ENCODE measurements at places on chromosomes 2 and 18.

DNA sequence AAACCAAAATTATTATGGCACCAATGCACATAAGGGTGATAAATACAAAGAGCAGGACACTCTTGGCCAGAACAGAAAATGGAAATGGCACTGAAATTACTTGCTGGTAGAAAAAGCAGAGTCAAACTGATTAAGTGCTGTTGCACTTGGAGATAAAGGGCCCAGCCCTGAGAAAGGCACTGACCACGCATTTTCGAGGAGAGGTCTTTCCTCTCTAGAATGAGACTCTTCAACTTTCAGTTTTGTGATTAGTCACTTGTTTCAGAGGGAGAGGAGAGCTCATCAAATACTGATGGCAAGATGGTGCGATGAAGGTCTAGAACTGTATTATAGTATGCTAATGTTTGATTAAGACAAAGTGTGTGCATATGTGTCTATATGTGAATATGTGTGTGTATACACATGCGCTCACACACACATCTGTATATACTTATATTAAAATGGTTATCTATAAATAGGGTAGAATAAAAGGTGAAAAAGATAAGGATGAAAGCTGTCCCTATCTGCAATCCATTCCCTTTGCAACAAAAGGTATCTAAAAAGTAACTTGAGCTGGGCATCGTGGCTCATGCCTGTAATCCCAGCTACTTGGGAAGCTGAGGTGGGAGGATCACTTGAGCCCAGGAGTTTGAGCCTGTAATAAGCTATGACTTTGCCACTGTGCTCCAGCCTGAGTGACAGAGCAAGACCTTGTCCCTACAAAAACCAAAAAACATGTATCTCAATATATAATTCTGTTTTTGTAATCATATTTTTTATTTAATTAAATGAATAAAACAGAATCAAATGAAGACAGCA lies 48.8 kb upstream of the ZDBF2 start:
- no peak for DNase-seq

DNA sequence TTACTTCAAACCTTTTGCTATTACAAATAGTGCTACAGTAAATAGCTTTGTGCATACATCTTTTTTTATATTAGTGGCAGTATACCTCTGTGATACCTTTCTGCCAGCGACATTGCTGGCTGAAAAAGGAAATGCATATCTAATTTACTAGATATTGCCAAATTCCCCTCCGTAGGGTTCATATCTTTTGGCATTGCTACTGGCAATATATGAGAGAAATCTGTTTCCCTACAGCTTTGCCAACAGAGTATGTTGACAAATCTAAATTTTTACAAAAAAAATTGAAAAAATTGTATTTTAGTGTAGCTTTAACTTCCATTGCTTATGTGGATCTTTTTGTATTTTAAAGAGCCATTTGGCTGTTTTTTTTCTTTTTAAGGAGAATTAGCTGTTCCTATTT lies 426.7 kb downstream of the TRIB2 start:
- DNase-seq = no peak

DNA sequence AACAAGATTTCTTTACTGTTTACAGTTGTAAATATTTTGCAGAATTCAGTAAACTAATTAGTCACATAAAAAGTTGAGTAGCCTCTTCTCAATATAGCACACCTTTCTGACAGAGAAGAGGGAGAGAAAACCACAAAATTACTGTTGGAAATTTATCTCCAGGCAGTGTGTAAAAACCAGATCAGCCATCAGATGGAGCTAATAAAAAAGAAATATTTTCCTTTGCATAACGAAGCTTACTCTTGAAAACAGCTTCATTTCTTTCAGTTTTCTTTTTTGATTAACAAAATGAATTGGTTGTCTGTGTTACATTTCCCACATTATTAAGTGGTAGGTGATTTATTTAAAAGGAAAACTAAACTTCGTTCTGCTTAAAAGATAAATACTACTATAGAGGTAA lies 259.3 kb upstream of the KCNJ3 start:
- DNase-seq = no peak

DNA sequence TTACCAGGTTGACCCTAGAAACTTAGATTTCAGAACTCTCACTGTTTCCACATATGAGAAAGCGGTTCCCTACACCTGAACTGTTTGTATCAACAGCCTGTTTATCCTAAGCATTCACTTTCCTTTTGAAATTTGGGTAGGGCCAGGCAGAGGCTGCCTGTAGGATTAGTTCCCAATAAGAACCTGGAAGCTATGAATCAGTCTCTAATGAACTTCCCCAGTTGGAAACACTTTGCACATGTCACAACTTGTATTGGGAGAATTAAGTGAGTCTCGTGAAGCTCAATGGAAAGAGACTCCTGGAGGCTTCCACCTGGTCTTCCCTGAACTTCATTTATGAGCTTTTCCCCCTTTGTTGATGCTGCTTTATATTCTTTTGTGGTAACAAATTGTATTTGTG lies 486.6 kb upstream of the HS6ST1 start:
- no peak for DNase-seq

- no peak for DNase-seq
These were observed 3.1 kb downstream of the B3GNT7 start for GRCh38 chr2:231398585-231398984.

DNA sequence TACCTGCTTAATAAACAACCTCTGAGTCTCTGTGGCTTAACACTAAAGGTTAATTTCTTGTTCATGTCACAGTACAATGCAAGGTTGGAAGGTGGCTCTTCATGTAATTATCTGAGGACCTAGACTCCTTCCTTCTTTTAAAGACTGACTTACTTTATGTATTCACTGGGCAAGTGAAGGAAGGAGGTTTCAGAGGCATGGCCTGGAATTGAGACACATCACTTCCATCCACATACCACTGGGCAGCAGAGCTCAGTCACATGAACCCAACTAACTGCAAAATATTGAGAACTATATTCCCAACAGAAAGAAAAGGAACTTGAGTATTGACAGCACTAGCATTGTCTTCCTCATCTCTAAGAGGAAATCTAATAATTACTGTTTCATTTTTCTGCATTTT lies 57.5 kb upstream of the FN1 start:
- DNase-seq = no peak

- DNase-seq = no peak
These were observed 22.2 kb downstream of the INPP5D start for GRCh38 chr2:233082222-233082930.

DNA sequence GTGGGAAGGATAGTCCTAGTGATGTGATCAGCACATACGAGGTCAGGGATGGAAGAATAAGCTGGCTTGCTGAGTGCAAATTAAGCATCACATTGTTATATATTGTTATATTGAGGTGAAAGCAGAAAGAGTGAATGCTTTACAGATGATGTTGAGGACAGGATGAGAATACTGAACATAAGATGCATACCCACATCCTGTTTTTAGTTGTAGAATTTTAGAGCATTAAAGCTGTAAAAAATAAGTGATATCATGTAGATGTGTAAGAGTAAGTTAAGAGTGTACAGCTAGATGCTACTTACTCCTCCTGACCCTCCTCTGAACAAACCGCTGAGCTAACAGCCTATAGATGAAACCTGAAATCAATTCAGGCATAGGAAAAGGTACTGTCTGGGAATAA lies 271.0 kb upstream of the KCNJ3 start:
- no peak for DNase-seq

- DNase-seq = no peak
These were observed 108.7 kb downstream of the XRCC5 start for GRCh38 chr2:216217904-216218260.

DNA sequence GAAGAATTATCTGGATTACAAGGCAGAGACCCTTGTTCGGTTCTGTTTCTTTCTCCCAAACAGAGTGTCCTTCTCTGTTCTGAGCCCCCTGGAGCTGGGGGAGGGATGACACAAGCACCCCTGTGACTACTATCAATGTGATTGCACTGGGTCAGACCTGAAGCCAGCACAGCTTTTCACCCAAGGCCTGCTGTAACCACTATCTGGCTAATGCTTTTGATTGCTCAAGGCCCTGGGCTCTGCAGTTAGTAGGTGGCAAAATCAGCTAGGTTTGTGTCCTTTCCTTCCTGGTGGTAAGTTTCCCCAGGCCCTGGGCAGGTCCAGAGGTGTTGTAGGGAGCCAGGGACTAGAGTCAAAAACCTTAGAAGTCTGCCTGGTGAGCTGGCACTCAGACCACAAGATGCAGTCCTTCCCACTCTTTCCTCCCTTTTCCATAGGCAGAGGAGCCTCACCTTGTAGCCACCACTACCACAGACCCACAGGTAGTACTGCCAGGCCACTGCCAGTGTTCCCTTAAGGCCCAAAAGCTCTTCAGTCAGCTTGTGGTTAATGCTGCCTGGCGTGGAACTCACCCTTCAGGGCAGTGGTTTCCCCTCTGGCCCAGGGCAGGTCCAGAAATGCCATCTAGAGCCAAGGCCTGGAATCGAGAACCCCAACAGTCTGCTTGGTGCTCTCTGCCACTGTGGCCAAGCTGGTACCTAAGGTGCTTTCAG lies 83.0 kb downstream of the FAM117B start:
- DNase-seq = no peak

GRCh38 chr2:29627279-29627711 lies 294.1 kb downstream of the ALK start:
- no peak for DNase-seq

DNA sequence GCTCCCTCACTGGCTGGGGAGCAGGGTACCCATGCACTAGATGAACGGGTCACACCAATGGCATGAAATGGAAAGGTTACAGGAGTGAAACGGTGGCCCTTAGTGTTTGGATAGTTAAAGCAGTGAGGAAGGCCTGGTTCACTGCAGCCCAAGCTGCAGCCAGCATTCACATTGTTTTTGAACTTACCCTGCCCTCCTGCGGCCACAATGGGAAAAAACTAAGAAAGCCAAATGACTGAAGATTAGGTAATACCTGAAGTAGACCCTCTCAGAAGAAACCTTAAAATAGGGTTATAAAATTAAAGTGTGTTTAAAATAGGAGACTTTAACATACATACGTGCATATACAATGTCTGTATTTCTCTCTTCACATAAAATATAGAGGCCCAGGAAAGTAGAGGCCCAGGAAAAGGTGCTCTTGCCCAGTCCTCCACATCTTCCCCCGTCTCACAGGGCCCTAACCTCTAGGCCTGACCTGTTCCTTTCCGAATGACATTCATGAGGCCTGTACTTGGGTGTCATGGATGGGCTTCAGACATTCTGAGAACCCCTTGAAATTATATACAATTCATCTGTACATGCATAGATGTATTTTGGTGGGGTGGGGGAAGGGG lies 33.3 kb downstream of the DOK1 start:
- DNase-seq = peak; percentile 59

GRCh38 chr2:45009928-45010701 lies 863 bp upstream of the SIX2 start:
- DNase-seq = no peak

- no peak for DNase-seq
These were observed 129.2 kb downstream of the ETAA1 start for GRCh38 chr2:67526283-67526682.

DNA sequence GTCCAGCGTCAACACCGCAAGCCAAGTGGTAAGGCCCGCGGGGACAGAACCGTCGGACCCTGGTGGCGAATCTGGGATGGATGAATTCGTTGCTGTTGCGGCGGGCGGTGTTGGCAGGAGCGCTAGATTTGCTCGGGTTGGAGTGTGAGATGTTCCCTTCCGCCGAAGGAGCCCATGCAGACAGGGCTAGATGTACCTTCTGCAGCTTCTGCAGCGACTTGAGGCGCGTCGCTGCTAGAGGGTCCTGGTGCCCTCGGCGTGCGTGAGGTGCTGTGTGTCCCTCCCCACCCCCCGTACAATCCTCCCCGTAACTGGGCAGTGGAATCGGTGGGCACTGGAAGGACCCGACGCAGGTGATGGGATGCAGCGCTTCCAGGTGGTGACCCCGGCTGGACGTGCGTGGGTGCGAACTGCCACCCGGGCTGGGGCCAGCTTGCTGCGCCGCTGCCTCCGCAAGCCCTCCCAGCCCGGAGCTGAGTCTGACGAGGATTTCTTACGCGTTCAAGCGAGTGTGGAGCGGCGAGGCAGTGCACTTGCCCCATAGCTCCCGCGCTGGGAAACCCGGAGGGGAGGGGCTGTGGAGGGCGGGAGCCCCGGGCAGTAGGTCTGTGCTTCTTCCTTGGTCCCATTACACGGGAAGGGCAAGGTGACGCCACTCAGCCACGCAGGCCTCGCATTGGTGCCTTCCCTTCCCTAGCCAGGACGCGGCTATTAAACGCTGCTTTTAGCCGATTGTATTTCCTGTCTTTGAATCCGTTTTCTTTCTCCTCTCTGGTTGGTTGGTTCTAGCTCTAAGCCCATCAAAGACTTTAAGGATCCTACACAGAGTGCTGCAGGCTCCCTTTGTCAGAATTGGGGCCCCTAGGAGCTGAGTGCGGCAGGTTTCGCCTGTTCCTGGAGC lies 34.2 kb downstream of the CHRNA1 start:
- peak; percentile 71 for DNase-seq

DNA sequence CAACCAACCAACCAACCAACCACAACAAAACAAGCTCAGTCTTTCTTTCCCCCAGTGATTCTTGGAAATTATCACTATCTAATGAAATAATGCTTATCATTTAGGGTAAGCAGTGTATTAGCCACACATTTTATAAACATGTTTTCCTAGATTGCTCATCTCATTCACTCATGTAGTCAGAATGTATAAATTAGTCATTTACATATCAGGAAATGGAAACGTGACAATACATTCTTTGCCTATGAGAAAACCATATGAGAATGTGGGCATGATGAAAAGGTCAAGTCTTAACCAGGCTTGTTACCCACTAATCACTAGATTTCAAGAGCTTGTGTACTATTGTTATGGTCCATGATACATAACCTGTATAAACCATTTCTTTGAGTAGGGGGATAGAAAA lies 1583.4 kb upstream of the PIK3C3 start:
- no peak for DNase-seq

- DNase-seq = no peak
These were observed 6.9 kb downstream of the YES1 start for GRCh38 chr18:805008-805754.

GRCh38 chr2:230134496-230135129 lies 65.9 kb upstream of the SLC16A14 start:
- no peak for DNase-seq

DNA sequence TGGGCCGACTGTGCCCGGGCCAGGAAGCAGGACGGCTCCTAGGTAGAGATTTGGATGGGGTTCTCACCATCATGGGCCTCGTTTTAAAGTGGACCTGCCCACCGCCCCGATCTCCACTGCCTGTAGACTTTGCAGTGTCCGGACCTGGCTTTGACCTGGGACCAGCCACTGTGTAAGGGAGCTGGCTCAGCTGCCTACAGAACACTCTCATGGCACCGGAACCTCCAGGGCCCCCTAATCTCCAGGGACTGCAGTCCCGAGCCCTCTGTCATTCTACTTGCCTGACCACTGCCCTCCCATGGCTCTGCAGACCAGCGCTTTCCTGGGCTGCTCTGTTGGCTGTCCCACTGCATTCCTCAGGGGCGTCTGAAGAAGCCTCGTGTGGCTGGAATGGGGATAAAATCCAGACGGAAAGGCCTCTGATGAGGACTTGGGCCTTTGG lies 120.8 kb downstream of the GLI2 start:
- DNase-seq = no peak

- no peak for DNase-seq
These were observed 19.3 kb upstream of the CD28 start for GRCh38 chr2:203687165-203687564.
